T-helper 17 cell (primary cell): ENCODE measurements at places on chromosomes 11 and 22.

DNA sequence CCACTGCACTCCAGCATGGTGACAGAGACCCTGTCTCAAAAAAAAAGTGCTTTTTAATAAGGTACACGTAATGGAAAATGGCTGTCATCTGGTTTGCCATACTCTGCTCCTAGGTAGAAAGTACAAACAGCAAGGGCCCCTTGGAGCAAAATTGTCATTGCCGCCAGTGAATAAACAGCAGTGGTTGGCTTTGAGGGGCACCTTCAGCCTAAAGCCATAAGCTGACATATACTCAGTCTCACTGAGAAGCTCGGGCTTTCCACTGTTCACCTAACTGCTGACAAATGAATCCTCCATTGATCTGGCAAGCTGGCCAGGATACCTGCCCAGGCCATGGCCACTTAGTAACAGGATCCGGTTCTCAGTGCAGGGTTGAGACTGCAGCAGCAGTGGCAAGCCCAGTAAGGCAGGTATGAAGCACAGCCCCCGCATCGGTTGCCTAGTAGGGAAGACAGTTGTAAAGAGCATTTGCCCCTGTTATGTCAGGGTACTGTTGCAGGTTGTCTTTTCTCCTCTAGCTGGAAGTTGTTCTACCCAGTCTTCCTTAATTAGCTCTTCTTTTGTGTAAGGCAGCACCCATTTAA, 38.8 kb downstream of the MARK2 start:
- no peak for DNase-seq

GRCh38 chr11:92475819-92476218, 251.2 kb downstream of the FAT3 start:
- no peak for DNase-seq

GRCh38 chr11:61961570-61962212, 5.7 kb downstream of the FTH1 start:
- no peak for DNase-seq

- DNase-seq = no peak
Observed at GRCh38 chr22:38353701-38354100, 36.5 kb upstream of the CSNK1E start.

GRCh38 chr11:1343391-1344055, 34.1 kb upstream of the TOLLIP start:
- no peak for DNase-seq

DNA sequence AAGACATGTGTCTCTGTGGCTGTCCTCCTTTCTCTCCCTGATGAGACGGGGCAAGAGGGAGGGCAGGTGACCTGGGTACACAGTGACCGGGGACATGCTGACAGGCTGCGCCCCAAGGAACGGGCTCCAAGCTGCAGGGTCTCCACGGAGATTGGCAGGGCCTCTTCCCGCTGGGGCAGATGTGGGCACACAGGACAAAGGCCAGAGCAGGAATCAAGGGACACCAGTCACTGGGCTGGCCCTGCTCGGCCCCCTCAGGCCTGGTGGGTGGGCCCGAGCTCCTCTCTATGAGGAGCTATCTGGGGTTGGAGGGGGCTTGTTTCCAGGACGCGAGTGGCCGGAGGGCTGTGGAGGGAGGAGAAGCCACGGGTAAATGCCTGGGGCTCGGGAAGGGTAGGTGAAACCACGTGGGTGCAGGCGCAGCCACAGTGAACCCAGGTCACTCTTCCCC, 11.2 kb downstream of the PNPLA5 start:
- no peak for DNase-seq

DNA sequence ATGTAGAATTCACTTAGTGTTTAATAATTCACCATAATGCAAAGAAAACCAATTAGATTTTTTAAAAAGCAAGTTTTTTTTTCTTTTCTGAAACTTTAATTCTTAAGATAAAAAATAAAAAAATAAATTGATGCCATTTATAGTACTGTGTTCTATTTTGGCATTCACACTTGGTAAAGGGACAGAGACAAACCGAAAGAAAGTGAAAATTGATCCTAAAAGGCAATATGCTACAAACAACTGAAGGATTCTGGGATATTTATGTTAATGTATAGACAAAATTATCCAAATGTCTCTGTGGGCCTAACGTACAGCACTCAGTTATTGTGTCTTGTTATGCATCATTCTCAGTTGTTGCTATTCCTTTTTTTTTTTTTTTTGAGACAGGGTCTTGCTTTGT, 41.9 kb upstream of the DDI1 start:
- no peak for DNase-seq

DNA sequence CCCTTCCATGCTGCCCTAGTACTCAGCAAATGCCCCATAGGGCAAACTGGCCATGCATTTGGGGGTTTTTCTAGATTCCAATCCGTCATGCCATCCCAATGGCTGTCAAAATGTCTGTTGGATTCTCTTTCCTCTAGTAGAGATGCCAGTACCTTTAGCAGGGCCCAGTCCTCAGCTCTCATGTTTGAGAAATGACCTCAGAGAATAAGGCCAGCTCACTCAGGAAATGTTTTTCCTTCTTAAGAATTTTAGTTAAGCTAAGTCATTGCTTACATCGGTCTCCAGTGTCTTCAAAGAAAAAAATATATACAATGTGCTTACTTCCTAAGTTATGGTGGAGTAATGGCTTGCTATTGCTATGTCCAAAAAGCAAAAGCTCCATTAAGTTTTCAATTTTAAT, 14.1 kb upstream of the ALKBH3 start:
- DNase-seq = no peak

DNA sequence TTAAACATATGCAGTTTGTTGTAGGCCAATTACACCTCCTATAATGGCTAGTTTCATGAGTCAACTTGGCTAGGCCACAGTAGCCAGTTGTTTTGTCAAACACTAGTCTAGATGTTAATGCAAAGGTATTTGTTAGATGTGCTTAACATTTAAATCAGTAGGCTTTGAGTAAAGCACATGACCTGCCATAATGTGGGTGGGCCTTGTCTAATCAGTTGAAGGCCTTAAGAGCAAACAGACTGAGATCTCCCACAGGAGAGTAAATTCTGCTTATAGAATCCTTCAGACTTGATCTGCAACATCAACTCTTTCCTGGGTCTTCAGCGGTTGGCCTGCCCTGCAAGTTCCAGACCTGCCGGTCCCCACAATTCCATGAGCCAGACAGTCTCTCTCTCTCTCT, 1345.9 kb downstream of the BRD1 start:
- DNase-seq = no peak

DNA sequence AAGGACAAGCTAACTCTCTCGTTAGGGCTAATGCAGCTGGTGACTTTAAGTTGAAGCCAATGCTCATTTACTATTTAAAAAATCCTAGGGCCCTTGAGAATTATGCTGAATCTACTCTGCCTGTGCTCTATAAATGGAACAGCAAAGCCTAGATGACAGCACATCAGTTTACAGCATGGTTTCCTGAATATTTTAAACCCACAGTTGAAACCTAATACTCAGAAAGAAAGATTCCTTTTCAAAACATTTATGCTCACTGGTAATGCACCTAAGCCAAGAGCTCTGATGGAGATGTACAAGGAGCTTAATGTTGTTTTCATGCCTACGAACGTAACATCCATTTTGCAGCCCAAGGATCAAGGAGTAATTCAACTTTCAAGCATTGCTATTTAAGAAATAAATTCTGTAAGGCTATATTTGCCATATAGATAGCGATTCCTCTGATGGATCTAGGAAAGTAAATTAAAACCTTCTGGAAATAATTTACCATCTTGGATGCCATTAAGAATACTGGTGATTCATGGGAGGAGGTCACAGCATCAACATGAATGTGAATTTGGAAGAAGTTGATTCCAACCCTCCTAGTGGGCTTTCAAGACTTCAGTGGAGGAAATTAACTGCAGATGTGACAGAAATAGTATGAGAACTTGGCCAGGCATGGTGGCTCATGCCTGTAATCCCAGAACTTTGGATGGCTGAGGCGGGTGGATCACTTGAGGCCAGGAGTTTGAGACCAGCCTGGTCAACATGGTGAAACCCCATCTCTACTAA, 14.5 kb downstream of the XNDC1N start:
- DNase-seq = no peak

- DNase-seq = no peak
Observed at GRCh38 chr22:17665248-17665647, 26.7 kb downstream of the BCL2L13 start.

DNA sequence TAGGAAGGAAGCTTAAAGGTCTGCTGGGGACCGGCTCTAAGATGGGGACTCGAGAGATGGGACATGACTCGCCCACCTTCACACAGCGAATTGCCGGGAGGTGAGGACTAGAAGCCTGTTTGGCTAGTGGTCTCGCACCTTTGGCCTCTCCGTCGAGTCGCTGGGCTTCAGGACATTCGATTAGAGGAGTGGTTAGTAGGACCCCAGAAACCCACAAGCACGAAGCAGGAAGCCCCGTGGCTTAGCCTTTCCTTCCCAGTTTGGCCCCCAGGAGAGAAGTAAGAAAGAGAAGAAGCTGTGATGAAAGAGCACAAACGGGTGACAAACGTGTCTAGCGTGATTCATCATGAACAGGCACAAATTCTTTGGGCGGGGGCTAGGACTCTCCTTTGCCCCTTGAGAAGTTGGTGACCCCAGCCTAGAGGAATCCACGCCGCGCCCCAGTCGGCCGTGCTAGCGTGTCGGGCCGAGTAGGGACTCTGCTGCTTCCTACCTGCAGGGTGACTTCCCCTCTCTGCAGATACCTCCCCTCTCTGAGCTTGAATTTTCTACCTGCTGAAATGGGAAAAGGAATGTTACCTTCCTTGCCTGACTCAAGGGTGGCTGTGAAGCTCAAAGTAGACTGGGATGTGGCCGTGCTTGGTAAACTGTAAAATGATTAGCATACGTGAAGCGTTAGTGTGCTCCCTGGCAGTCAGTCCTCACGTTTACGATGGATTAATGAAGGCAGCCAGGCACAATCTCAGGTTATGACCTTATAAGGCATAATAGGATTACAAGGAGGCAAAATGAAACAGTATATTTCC, 1.1 kb upstream of the ADM start:
- no peak for DNase-seq

- DNase-seq = no peak
Observed at GRCh38 chr11:17877886-17878285, 135.0 kb downstream of the SERGEF start.

DNA sequence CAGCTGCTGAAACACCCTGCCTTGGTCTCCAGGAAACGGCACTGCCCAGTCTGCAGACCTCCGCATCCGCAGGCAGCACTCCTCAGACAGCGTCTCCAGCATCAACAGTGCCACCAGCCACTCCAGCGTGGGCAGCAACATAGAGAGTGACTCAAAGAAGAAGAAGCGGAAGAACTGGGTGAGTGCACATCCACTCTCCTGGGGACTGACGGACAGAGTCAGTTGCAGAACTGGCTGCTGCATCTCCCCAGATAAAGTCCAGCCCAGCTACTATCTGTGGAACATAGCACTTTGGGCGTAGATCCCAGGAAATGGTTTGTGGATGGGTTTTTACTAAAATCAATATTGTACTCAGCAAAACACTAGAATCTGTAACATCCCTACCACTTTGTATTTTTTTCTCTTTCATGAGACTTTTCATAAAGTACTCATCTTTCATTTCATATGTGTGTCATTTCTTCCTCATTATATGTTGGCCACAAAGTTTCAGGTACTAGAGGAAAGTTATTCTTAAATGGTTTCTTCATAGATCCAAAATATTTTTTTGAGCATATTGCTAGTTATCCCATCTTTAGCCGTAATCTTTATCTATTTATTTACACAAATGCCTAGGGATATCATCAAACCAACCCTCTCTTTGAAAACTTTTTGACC, 80.1 kb downstream of the DBX1 start:
- DNase-seq = no peak

- no peak for DNase-seq
Observed at GRCh38 chr22:47260551-47260950, 498.1 kb downstream of the TBC1D22A start.

- no peak for DNase-seq
Observed at GRCh38 chr11:43267856-43268580, 43.8 kb upstream of the API5 start.

- no peak for DNase-seq
Observed at GRCh38 chr11:57312511-57313021, 12.2 kb downstream of the TNKS1BP1 start.

DNA sequence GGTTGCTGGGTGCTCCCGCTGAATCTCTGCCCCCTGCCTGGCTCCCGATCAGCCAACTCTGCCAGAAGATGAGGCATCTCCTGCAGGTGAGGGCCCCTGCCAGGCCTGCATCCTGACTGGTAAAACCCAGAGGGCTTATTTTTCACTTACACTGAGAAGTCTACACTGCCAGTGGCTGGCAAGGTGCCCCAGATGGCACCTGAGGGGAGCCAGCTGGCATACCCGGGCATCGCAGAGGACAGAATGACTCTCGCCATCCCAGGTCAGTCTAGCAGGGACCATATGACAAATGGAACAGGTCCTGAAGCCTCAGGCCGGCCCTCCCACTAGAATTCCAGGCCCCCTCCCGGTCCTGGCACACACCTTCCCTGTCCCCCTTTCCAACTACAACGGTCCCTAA, 30.9 kb downstream of the MACROD1 start:
- no peak for DNase-seq

GRCh38 chr11:107566569-107566968, 1.0 kb upstream of the ALKBH8 start:
- DNase-seq = no peak

DNA sequence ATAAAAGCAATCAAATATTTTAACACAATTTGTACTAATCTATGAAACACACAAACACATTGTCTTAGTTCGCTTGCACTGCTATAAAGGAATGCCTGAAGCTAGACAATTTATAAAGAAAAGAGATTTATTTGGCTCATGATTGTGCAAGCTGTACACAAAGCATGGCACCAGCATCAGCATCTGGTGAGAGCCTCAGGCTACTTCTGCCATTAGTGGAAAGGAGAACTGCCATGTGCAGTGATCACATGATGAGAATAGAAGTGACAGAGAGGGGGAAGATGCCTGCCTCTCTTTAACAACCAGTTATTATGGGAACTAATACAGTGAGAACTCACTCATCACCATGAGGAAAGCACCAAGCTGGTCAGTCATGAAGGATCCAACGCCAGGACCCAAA, 105.1 kb downstream of the GUCY1A2 start:
- no peak for DNase-seq

DNA sequence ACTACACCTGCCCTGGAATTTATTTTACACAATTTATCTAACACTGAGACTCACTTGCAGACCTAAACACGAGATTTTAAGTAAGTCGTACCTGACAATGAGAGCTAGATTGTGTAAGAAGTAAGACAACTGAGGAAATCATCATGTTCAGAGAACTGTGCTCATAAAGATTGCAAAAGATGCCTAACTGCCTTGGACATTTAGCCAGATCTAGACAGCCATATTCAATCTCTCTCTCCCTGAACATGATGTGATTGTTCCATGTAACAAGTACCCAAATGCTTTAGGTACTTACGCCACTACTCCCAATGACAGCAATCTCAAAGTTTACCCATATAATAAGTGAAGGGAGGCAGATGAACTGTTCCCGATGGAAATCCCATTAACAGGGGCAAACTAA, 209.8 kb upstream of the PITPNB start:
- no peak for DNase-seq
